ENCODE measurements at places on chromosomes 2 and 18. TPM values are rescaled to one million over a fixed set of nuclear protein-coding genes. Genes with fewer than 3 reads are reported as not detected.

The RPRM gene
- 2.8 TPM for polyA plus RNA-seq

The GALNT13 gene
- 10.9 TPM for polyA plus RNA-seq

The CMPK2 gene
- polyA plus RNA-seq = 6.5 TPM

The ASB18 gene
- polyA plus RNA-seq = not detected

Data from neural cell (in vitro differentiated cells).